ENCODE measurements at places on chromosomes 5 and 9.

- DNase-seq: peak; percentile 51
Measured at GRCh38 chr5:170896779-170897178, 35.0 kb downstream of the RANBP17 start.

DNA sequence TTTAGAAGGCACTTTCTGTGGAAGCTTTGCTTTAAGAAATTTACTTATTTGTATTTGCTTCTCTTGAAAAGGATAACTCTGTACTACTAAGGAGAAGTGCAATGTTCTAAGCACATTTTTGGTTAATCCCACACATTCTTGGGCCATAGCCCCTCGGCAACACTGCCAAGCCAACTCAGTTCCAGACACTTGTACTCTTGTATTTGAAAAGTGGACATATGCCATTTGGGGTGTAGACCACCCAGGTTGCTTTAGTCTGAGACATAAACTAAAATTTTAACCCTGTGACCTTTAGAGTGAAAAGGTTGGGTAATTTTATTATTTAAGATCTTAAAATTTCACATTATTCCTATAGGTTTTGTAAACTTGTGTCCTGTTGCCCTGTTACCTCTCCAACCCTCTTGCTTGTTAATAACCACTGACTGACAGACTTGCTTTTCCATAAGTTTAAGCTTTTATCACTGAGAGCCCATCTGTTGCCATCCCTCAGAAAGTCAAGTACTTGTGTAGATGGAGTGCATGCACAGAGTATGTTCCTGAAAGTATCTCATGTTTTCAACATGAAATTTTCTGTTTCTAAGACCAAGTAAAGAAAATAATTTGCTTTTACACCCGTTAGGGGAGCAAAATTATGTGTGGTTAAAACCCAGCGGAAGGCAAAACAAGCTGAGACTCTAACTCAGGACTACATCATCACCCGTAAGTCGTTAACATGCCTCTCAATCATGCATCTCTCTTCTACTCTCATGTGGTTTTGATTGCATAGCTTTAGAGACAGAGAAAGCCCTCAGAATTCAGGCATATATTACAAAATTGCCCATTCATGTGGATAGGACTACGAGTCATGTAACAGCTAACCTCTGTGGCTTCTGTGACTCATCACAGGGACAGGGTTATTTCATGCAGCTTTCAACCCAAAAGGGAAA lies 117.3 kb downstream of the GDNF start:
- DNase-seq: no peak

- DNase-seq: no peak
Measured at GRCh38 chr9:97629156-97629555, 4.0 kb downstream of the TSTD2 start.

GRCh38 chr9:36487482-36488388 lies 85.0 kb upstream of the MELK start:
- DNase-seq: peak; percentile 94

- DNase-seq: peak; percentile 38
Measured at GRCh38 chr5:84382363-84383295, 2.1 kb downstream of the EDIL3 start.

DNA sequence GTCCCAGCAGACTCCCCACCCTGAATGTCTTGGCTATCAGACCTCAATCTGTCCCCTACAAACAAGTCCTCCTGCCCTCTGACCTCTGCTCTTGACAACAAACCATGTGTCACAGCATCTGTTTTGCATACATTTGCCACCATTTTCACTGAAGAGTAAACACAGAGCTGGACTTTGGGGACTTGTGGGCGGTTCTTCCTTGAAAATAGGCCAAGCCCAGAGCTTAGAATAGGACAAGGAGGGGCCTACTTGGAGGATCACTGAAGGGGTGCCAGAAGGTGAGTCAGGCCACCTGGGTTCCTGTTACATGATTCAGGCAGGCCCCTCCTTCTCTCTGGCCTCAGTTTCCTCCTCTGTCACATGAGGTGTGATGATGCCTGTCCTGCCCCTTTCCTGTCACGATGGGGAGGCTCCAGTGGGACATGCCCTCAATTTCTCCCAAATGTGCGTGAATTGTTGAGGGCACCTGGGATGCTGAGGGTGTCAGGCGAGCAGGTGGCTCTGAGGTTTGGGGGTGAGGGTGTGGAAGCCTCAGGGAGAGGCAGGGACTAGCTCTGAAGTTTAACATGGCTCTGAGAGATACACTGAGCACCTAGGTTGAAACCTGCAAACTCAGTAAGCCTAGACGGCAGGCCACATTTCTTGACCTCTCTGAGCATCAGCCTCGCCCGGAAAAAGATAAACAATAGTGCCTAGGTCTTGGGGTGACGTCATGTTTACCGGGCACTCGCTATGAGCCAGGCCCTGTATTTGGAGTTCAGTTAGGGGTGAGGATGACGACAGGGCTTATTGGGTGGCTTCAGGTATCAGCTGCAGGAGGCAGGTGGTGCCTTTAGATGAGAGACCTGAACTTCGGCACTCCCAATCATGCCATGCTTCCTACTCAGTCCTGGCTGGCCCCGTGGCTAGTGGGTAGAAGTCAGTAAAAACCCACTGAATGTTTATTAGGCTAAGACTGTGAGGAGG lies 107.6 kb upstream of the PITX1 start:
- no peak for DNase-seq

GRCh38 chr5:171437286-171437821 lies 17.9 kb downstream of the FGF18 start:
- peak; percentile 52 for DNase-seq

DNA sequence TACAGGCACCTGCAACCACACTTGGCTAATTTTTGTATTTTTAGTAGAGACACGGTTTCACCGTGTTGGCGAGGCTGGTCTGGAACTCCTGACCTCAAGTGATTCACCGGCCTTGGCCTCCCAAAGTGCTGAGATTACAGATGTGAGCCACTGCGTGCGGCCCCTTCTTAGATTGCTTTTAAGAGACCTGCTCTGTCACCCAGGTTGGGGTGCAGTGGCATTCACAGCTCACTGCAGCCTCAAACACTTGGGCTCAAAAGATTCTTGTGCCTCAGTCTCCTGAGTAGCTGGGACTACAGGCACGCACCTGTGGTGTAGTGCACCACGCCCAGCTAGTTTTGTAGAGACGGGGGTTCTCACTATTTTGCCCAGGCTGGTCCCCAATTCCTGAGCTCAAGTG lies 11.0 kb downstream of the HSPA9 start:
- no peak for DNase-seq

- no peak for DNase-seq
Measured at GRCh38 chr5:68894673-68895072, 199.1 kb upstream of the SLC30A5 start.

DNA sequence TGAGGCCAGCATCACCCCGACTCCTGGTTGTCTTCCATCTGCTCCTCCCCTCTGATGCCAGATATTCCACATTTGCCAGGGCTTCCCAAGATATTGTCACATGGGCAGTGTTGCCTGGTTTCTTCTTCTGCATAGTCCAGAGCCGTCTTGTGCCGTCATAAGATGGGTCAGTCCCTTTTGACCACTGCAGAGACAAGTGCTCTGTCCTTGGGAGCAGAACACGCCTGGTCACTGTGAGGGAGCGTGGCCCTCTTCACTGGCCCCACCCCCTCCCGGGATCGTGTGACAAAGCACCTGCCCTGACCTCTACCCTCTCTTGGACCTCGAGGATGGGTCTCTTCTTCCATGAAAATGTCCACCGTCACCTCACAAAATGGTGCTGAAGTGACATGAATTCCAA lies 41.6 kb downstream of the UBE2QL1 start:
- no peak for DNase-seq

DNA sequence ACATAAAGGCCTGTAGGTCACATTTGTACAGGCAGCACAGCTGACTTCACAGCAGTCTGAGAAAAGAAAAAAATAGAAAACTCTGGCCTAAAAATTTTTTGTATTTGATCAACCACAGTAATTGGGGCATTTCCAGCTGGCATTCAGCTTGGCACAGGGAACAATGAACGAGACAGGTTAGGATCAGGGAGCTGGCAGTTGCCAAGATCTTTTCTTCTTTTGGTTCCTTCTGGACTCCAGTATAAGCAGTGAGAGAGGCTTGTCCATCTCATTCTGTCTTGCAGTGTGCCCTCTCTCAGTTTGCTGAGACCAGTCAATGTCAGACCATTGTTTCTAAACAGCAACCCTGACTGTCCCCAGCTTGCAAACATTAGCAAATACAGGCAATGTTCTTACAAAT lies 601.1 kb downstream of the TLR4 start:
- no peak for DNase-seq

DNA sequence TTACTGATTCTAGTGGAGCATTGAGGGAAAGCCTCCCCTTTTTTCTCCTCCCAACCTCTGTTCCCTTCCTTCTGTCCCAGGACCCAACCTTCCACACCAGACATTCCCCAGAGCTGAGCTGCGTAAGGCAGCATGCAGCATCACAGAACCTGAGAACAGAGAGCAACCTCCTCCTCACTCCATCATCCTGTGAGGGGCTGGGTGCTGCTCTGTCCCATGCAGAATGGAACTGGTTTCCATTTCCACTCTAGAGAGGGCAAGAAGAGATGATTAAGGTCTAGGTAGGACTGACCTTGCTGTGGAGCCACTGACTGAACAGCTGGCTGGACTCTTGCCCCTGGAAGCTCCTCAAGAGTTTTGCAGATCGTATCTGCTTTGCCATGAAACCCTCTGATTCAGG lies 30.1 kb upstream of the IL7R start:
- no peak for DNase-seq

GRCh38 chr5:118060833-118061232 lies 927.5 kb downstream of the DTWD2 start:
- DNase-seq: no peak

GRCh38 chr9:37978983-37979382 lies 75.1 kb upstream of the SLC25A51 start:
- no peak for DNase-seq

DNA sequence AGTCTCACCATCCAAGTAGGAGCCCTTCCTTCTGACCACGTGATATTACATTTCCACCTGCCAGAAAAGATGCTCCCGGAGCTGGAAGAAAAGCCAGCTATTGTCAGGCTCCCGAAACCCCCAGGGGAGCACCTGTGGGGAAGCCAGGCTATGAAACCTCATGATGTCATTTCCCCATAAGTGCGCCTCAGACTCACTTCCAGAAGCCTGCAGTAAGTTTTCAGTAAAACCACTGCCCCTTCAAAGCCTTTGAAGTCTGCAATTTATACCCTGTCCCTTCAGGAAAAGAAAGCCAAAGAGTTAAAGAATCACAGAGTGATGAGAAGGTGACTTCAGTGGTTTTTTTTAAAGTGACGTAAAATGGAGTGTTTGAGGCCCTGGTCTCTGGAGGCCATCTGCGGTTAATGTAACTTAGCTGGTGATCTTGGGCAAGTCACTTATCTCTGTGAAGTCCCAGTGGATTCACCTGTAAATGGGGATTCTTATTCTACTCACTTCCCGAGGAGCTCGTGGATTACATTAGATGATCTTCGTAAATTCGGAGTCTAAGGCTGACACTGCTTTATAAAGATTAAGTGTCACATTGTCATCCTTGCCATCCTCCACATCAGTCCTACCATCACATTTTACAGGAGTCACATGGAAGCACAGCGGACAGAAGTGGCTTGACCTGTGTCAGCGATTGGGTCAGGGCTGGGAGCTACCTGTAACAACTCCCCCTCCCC lies 2.6 kb upstream of the SEMA6A start:
- DNase-seq: no peak

GRCh38 chr5:156587012-156587411 lies 260.0 kb downstream of the SGCD start:
- DNase-seq: no peak

DNA sequence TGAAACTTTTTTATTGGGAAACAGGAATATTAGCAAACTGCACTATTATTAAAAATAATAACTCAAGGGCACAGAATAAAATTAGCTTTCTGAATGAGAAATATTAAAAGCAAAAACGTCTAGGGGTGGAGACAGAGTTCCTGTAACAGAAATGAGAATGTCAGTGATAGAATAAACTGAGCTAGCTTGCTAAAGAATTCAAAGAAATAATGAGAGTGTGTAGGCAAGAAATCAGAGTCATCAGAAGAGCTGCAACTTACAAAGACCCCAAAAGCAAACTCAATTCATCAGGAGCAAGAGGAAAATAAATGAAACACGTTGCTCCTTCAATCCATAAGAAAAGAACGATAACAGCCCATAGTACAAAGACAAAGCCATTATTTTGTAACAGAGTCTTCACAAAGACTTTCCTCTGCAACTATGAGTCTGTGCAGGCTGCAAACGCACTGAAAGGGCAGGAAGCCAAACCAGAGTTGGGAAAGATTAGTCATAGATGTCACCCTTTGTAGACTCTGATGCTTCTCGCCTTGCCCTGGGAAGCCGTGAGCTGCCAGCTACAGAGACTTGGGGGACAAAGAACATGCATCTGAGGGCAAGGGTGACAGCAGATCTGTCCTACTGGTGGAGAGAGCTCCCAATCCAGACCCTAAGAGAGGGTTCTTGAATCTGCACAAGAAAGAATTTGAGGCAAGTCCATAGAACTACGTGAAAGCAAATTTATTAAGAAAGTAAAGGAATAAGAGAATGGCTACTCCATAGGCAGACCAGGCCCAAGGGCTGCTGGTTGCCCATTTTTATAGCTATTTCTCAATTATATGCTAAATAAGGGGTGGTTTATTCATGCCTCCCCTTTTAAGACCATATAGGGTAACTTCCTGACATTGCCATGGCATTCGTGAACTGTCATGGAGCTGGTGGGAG lies 40.8 kb downstream of the SHC3 start:
- no peak for DNase-seq

GRCh38 chr5:137207023-137207760 lies 291.9 kb downstream of the SPOCK1 start:
- DNase-seq: no peak

DNA sequence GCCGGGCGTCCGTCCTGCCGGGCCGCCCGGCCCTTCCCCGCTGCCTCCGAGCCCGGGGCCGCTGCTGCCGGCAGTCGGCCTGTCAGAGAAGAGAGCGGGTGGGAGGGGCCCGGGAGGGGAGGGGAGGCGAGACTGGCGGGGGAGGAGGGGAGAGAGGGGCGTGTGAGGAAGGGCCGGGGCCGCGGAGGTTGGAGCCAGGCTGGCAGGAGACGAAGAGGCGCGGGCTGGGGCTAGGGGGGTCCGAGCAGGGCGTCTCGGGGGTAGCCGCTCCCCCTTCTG lies 570 bp downstream of the CREBRF start:
- DNase-seq: peak; percentile 69

DNA sequence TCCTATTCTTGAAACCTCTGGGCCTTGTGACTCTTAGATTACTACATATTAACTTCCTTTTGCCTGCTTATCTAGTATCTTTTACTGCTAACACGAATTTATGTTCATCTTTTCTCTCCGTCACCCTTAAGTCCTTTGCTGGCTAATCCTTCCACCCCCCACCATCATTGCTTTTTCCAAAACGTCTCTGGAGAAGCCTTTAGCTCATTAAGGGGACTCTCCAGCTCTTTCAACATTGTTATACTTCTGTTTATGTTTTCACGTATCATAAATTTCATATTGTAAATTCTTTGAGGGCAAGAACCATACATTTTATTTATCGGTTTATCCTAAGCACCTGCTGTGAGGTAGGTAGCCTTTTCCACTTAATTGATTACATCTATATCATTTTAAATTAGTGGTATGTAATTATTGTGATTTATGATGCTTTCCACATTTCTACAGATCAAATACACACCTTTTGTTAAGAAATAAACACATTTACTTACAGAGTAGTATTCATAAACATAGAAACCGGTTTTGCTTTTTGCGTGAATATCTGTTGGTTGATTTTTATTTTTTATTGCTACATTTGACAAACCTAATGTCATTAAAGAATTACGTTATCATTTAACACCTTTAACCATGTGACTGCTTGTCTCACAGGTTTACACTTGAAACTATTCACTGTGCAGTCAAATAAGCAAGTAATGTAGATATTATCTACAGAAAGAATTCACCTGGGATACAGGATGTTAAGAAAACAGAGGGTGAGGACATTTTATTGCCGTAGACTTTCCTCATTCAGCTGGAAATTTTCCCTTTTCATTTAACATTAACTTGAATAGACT lies 15.4 kb upstream of the SNX2 start:
- DNase-seq: no peak

- no peak for DNase-seq
Measured at GRCh38 chr5:113255105-113255504, 179.7 kb downstream of the TSSK1B start.

Data from iPS-NIHi11 (cell line).